A549 treated with ZK216348 at 1 μM for 4 hours (cell line): ENCODE measurements at places on chromosomes 11 and 22. TPM values are rescaled to one million over a fixed set of nuclear protein-coding genes. Genes with fewer than 3 reads are reported as not detected.

Gene MRGPRE
- total RNA-seq: 0.09 to 0.17 TPM (median 0.14 TPM) in 3 of 5 replicates, not detected in the others

Gene TRIM29
- 15.0 to 21.9 TPM (median 18.4 TPM) in 5 replicates for total RNA-seq

Gene APOA5
- not detected in 5 replicates for total RNA-seq

Gene SPDYC
- total RNA-seq: not detected in 5 replicates

Gene OR5B21
- total RNA-seq: not detected in 5 replicates

Gene MRGPRX2
- total RNA-seq: not detected in 5 replicates

Gene PDGFB
- 3.5 to 4.0 TPM (median 3.7 TPM) in 5 replicates for total RNA-seq

Gene NRGN
- total RNA-seq: 7.3 to 12.6 TPM (median 11.1 TPM) in 5 replicates

Gene OR4A16
- total RNA-seq: not detected in 5 replicates

Gene MPPED1
- not detected in 5 replicates for total RNA-seq

Gene STIM1
- total RNA-seq: 23.9 to 30.2 TPM (median 25.0 TPM) in 5 replicates

Gene TSSK2
- not detected in 5 replicates for total RNA-seq

Gene FXYD6
- total RNA-seq: 0.20 to 0.53 TPM (median 0.31 TPM) in 5 replicates

Gene SMTNL1
- not detected in 5 replicates for total RNA-seq

Gene PRR33
- not detected in 5 replicates for total RNA-seq

Gene B4GALNT4
- 11.3 to 21.7 TPM (median 14.1 TPM) in 5 replicates for total RNA-seq

Gene DSCAML1
- 0.14 to 0.66 TPM (median 0.27 TPM) in 5 replicates for total RNA-seq

Gene OR8B2
- total RNA-seq: not detected in 5 replicates

Gene MMP11
- 0.18 to 0.66 TPM (median 0.32 TPM) in 5 replicates for total RNA-seq

Gene OR4P4
- total RNA-seq: not detected in 5 replicates

Gene H19
- total RNA-seq: 6.6 to 16.7 TPM (median 12.0 TPM) in 5 replicates

Gene HORMAD2
- not detected in 5 replicates for total RNA-seq

Gene NXPE2
- not detected in 5 replicates for total RNA-seq
